ENCODE measurements at places on chromosomes 1 and 21. TPM values are rescaled to one million over a fixed set of nuclear protein-coding genes. Genes with fewer than 3 reads are reported as not detected.

SMIM1 gene
- 3.6 TPM for total RNA-seq

LRRC38 gene
- not detected for total RNA-seq

DNA sequence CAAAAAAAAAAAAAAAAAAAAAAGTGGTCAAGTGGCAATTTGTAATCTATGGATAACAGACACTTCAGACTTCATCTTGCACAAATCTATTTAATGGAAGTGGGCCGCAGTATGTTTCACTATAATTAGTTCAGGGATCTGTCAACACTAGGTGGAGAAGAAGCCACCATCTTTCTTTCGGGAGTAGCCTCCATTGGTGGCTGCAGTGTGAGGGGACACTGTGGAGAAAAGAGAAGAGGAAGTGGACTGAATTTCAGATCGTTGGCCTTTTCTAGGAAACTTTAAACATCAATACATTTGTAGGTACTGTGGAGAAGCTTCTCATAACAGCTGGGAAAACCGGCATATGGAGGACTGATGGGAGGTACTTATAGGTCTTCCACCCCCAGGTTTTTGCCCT, 8.0 kb upstream of the ELAPOR1 start:
- no peak for DNase-seq

- peak; percentile 4 for DNase-seq
Measured at GRCh38 chr21:46517361-46517760, 58.7 kb downstream of the DIP2A start.

GRCh38 chr1:35899941-35900340, 16.9 kb downstream of the AGO1 start:
- no peak for DNase-seq

- no peak for DNase-seq
Measured at GRCh38 chr21:36707763-36708285, 8.9 kb downstream of the SIM2 start.

DNA sequence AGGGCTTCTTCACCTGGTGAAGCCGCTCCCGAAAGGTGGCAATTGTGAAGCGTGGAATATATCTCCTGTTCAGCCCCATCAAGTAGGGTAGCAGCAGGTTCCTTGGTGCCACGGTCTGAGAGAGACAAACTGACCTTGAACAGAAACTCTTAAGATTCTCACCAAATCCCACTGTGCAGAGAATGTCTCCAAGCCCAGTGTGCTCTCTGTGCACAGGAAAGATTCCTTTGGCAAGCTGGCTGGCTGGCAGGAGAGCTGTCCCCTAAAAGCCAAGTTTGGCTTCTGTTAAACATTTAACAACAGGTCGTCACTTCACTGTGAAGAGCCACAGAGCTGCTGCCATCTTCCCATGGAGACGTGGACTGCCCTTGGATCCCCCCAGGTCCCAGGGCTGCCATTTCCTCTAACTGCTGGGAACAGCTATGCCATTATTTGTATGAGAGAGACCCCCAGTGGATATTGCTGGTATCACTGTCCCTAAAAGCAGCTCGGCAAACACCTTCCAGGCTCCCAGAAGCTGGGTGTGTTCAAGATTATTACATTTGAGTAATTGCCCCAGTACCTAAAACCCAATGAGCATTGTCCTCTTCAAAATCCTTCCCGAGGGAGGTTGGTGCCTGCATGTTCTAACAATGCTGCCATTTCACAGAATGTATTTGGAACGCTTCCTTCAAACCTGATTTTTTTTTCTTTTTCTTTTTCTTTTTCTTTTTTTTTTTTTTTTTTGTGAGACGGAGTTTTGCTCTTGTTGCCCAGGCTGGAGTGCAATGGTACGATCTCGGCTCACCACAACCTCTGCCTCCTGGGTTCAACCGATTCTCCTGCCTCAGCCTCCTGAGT, 71.8 kb downstream of the CD58 start:
- DNase-seq: no peak

- DNase-seq: no peak
Measured at GRCh38 chr1:95007687-95008086, 65.1 kb downstream of the ALG14 start.

GRCh38 chr1:85172684-85173337, 28.0 kb downstream of the SYDE2 start:
- no peak for DNase-seq

- no peak for DNase-seq
Measured at GRCh38 chr1:213250041-213250440, 199.0 kb downstream of the RPS6KC1 start.
